ENCODE measurements at places on chromosomes 4 and X.

GRCh38 chrX:124216396-124217115 lies 115.9 kb upstream of the TEX13D start:
- DNase-seq: no peak

- DNase-seq: peak; percentile 96
These were observed 18.1 kb upstream of the CHRNA9 start for GRCh38 chr4:40316782-40317635.

GRCh38 chr4:152417673-152418072 lies 118.2 kb downstream of the FBXW7 start:
- DNase-seq: no peak

DNA sequence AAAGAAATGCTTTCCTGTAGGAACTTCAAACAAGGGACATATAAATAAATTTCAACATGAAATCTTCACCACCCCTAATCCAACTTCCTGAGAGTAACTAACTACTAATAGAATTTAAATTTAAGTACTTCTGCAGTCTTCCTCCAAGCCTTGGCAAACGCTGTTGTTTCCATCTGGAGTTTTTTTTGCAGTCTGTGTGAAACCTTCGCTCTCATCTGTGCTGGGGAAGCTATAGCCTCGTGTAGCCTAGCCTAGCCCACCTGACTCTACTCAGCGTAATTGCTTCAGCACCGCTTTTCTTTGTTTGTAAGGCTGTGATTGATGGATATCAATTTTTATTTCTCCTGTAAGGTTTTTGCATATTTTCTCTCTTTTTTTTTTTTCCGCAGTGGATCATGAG lies 30.9 kb downstream of the STOX2 start:
- DNase-seq: no peak
